ENCODE measurements at places on chromosomes 1 and 21. TPM values are rescaled to one million over a fixed set of nuclear protein-coding genes. Genes with fewer than 3 reads are reported as not detected.

DNA sequence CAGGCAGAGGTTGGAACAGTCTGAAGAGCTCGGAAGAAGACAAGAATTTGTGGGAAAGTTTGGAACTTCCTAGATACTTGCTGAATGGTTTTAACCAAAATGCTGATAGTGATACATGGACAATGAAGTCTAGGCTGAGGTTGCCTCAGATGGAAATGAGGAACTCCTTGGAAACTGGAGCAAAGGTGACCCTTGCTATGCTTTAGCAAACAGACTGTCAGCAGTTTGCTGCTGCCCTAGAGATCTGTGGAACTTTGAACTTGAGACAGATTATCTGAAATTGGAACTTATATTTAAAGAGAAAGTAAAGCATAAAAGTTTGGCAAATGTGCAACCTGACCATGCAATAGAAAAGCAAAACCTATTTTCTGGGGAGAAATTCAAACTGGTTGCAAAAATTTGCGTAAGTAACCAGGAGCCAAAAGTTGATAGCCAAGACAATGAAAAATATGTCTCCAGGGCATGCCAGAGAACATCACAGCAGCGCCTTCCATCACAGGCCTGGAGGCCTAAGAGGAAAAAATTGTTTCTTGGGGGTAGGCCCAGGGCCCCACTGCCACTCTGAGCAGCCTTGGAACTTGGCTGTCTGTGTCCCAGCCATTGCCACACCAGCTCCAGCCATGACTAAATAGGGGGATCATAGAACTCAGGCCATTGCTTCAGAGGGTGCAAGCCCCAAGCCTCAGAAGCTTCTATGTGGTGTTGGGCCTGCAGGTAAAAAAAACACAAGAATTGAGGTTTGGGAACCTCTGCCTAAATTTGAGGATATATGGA is 675.3 kb downstream of the LTN1 start:
- no peaks in the 10 kb centered on the region for H3K4me1 ChIP-seq
- no peak for DNase-seq
- no peak overlapping the region for H3K27ac ChIP-seq
- H3K36me3 ChIP-seq = no peaks in the 10 kb centered on the region
- no peaks in the 10 kb centered on the region for H3K27me3 ChIP-seq
- H3K4me3 ChIP-seq = no peak overlapping the region

DNA sequence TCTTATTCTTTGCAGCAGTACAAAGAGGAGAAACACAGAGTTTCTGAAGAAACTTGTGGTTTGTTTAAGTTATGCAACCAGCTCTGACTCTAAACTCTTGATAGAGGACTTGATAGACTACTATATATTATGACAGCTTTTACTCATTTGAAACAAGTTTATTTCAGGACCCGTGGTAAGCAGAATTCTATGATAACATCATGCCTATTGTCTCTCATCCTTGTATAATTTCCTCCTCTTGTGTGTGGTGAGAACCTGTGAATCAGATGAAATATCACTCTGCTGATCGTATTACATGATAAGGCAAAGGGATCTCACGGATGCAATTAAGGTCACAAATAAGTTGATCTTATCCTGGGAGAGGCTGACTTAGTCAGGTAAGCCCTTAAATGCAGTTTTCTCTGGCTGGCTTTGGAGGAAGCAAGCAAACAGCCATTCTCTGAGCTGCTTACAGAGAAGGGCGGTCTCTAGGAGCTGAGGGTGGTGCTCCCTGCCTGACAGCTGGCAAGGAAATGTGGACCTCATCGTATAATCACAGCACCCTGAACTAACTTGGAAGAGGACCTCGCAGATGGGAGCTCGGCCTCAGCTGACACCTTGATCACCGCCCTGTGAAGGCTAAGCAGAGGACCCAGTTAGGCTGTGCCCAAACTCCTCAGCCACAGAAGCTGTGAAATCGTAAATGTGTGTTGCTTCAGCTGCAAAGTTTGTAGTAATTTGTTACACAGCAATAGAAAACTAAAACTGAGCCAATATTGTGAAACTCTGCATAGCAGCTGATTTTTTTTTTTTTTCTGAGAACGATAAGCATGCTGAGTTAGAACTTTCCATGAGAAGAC is 151.1 kb upstream of the DPT start:
- no peaks in the 10 kb centered on the region for H3K36me3 ChIP-seq
- no peak for DNase-seq
- H3K4me1 ChIP-seq = peaks cover 8% of the 10 kb centered on the region
- no peak overlapping the region for H3K27ac ChIP-seq
- H3K27me3 ChIP-seq = no peaks in the 10 kb centered on the region
- H3K4me3 ChIP-seq = no peak overlapping the region

DNA sequence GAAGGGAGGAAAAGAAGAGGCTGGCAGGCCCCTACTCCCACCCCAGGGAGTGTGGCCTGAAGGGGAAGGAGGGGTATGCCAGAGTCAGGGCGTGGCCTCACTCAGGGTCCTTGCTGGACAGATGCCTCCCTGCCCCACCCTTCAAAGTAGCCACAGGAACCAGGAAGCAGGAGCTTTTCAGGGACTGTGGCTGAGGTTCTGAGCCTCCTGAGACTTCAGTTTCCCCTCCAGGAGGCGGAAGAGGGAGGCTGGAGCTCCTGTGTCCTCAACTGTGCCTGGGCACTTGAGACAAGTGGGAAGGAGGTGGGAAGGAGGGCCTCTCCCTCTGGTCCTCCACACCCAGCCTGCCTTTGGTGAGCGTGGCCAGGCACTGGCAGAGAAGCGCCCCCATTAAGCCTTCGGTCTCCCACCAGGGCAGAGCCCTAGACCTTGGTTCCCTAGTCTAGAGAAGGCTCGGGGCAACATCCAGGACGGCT is 5.3 kb downstream of the CELSR2 start:
- peak overlapping the region; percentile 11 for H3K4me3 ChIP-seq
- no peak for DNase-seq
- H3K27ac ChIP-seq = peak overlapping the region; percentile 79
- peaks cover 31% of the 10 kb centered on the region for H3K4me1 ChIP-seq
- H3K36me3 ChIP-seq = peaks cover 16% of the 10 kb centered on the region

DNA sequence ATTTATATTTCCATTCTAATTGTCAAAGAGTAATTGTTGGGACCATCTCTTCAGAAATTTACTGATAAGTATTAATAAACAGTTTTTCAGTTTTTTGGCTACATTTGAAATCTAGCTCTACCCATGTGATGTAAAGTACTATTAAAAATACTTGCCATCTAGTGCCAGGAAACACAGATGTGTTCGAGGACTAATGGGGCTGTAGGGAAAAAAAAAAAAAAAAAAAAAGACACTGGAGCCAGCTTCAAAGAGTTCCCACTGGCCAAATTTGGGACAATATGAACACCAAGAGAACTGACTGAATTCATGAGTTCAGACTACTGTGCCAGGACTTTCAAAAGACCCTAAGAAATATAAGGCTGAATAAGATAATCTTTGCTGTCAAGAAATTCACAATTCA is 65.2 kb upstream of the GFI1 start:
- no peaks in the 10 kb centered on the region for H3K4me1 ChIP-seq
- H3K36me3 ChIP-seq = peaks cover 13% of the 10 kb centered on the region
- H3K27me3 ChIP-seq = no peaks in the 10 kb centered on the region
- H3K27ac ChIP-seq = no peak overlapping the region
- no peak for DNase-seq

RHD gene
- total RNA-seq = not detected

DNA sequence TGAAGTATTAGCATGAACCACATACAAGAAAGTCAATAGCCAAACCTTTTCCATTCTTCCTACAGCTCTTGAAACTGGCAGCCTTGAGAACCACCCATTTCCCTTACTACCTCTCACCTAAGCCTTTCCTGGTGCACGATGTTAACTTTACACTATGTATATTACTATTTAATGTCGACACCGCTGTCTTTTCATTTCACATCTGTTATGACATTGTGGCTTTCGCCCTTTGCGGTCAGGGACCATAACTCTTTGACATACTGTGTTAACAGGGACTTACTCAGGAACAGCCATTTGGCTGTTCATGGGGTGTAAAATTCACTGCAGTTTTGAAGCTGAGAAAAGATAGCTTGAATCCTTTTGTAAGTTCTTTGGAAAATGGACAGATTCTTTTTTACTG is 21.1 kb upstream of the GPR88 start:
- H3K4me1 ChIP-seq = no peaks in the 10 kb centered on the region
- H3K27me3 ChIP-seq = no peaks in the 10 kb centered on the region
- no peak overlapping the region for H3K27ac ChIP-seq
- H3K4me3 ChIP-seq = no peak overlapping the region

CHIA gene
- 1.9 TPM for total RNA-seq

DNA sequence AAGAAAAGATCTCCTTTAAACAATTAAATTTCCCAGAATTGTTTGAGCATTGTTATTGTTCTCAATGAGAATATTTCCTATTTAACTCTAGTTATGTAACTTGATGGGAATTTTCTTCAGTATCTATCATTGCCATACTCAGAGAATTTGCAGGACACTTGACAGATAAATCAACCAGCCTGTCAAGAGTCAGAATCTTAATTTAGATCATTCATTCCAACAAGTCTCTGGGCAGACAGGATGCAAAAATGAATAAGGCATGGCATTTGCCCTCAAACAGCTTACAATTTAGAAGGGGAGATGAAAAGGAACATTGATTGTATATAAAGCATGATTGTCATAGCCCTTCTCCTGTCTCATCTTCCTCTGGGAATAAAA is 7.3 kb upstream of the DISC1 start:
- no peak for DNase-seq
- no peak overlapping the region for H3K4me3 ChIP-seq
- no peak overlapping the region for H3K27ac ChIP-seq

- H3K27ac ChIP-seq = no peak overlapping the region
- no peak for DNase-seq
- no peak overlapping the region for H3K4me3 ChIP-seq
- no peaks in the 10 kb centered on the region for H3K4me1 ChIP-seq
- H3K36me3 ChIP-seq = no peaks in the 10 kb centered on the region
Measured at GRCh38 chr1:92901699-92902405, 59.4 kb downstream of the DIPK1A start.

GRCh38 chr21:26539566-26539965 is 33.5 kb downstream of the CYYR1 start:
- H3K4me1 ChIP-seq = no peaks in the 10 kb centered on the region
- no peak overlapping the region for H3K27ac ChIP-seq
- no peak for DNase-seq
- H3K4me3 ChIP-seq = no peak overlapping the region
- H3K27me3 ChIP-seq = peaks cover 12% of the 10 kb centered on the region

DNA sequence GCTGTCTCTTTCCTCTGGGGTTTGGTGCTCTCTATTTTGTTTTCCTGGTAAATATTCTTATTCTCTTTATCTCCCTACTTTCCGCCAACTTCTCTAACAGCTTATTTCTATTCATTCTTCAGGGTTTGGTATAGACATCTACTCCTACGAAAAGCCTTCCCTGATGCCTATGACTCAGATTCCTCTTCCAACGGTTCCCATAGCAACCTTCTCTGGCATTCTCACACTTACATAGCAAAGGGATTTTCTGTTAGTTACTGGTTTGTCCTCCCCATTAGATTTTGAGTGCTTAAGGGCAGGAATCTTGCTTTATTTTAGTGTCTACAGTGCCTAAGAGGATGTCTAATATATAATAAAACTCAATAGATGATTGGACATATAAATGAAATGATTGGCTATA is 407.6 kb upstream of the DEPDC1 start:
- H3K4me3 ChIP-seq = no peak overlapping the region
- no peak for DNase-seq
- H3K4me1 ChIP-seq = no peaks in the 10 kb centered on the region
- no peak overlapping the region for H3K27ac ChIP-seq
- no peaks in the 10 kb centered on the region for H3K27me3 ChIP-seq
- no peaks in the 10 kb centered on the region for H3K36me3 ChIP-seq

MATN1 gene
- total RNA-seq = 0.24 TPM

GRCh38 chr1:9996624-9997582 is at the start of gene RBP7:
Gene RBP7 (plus strand): TSS chr1:9997228. CDS start chr1:9997259, 31 bp downstream.
- H3K4me1 ChIP-seq = peaks cover 5% of the 10 kb centered on the region
- H3K27ac ChIP-seq = no peak within 1 kb of the TSS
- peak within 1 kb of the TSS; percentile 87 for H3K4me3 ChIP-seq
- no peaks in the 10 kb centered on the region for H3K36me3 ChIP-seq
- H3K27me3 ChIP-seq = peaks cover 42% of the 10 kb centered on the region

- H3K27me3 ChIP-seq = peaks cover 3% of the 10 kb centered on the region
- peaks cover 30% of the 10 kb centered on the region for H3K4me1 ChIP-seq
- H3K36me3 ChIP-seq = no peaks in the 10 kb centered on the region
- peak overlapping the region; percentile 37 for H3K4me3 ChIP-seq
- no peak for DNase-seq
- peak overlapping the region; percentile 40 for H3K27ac ChIP-seq
Measured at GRCh38 chr1:8822373-8823294, 5.2 kb upstream of the RERE start.

DNA sequence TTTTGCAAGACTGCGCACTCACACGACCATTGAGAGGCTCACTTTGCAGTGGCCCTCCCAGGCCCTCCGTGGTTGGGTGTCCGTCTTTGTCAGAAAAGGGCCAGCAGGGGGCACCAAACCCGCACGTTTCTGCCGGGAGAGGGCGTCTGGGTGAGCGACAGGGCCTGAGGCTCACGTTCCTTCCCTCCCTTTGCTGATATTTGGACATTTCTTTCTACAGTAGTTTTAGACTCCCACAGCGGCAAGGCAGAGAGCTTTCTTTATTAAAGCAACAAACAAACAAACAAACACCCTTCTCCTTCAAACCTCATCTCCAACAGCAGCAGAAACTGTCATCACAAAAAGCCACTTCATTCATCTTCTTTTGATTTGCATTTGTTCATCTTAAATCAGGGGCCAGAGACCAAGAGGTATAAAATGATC is 79.2 kb upstream of the WDR26 start:
- H3K4me1 ChIP-seq = peaks cover 7% of the 10 kb centered on the region
- no peak overlapping the region for H3K27ac ChIP-seq
- DNase-seq = peak; percentile 94
- H3K4me3 ChIP-seq = no peak overlapping the region
- H3K27me3 ChIP-seq = no peaks in the 10 kb centered on the region

DNA sequence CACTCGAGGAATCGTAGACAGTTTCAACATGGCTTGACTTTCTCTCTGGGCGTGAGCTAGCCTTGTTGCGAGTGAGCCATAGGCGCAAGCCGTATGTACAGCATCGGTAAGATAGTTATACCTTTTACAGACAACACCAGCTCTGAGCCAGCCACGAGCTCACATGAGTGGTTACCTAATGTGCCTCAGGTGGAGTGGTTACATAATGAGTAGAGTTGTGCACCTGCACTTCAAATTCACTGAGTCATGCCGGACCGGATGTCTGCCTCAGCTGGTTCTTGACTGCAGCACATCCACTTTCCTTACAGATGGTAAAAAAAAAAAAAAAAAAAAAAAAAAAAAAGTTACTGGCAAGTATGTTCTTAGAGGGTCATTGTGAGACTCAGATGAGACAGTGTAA is 360.4 kb upstream of the NR5A2 start:
- peaks cover 11% of the 10 kb centered on the region for H3K4me1 ChIP-seq
- H3K4me3 ChIP-seq = no peak overlapping the region
- H3K27me3 ChIP-seq = no peaks in the 10 kb centered on the region
- no peaks in the 10 kb centered on the region for H3K36me3 ChIP-seq
- H3K27ac ChIP-seq = no peak overlapping the region
- no peak for DNase-seq

C1orf167 gene
- 0.40 TPM for total RNA-seq

- no peak overlapping the region for H3K4me3 ChIP-seq
- no peaks in the 10 kb centered on the region for H3K27me3 ChIP-seq
- peaks cover 4% of the 10 kb centered on the region for H3K4me1 ChIP-seq
- DNase-seq = no peak
Measured at GRCh38 chr21:16644685-16645084, 868.2 kb upstream of the CXADR start.
